ENCODE measurements at places on chromosomes 12 and 14.

DNA sequence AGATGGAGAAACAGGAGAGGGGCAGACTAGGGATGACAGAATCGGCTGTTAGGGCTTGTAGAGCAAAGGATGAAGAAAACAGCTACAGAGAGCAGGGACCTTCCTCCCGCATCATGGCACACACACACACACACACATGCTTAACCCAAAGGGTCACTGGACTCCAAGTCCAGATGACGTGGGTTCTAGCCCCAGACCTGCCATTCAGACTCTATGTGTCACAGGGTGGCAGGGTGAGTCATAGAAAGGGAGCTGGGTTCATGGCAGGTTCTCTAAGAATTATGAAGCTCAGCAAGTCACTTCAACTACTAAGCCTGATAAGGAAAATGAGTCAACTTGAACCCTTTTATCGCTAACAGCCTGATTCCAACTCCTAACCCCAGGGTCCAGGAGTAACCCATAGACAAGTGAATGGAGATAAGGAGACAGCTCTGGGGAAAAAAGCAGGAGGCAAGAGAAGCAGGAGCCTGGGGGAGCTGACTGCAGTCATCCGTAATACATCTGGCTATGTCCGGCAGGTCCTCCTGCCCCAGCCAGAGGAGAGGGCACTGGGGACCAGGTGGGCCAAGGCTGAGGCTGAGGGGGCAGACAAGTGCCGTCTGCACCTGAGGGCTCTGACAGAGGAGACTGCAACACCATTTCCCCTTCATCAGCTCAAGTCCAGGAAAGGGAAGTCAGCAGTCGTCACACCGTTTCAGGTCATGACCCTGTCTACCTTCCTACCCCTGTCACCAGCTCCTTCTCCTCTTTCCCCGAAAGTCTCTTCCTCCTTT lies 3.6 kb upstream of the TNFRSF1A start:
- peak; percentile 62 for DNase-seq

GRCh38 chr12:76781321-76781720 lies 17.4 kb downstream of the ZDHHC17 start:
- no peak for DNase-seq

DNA sequence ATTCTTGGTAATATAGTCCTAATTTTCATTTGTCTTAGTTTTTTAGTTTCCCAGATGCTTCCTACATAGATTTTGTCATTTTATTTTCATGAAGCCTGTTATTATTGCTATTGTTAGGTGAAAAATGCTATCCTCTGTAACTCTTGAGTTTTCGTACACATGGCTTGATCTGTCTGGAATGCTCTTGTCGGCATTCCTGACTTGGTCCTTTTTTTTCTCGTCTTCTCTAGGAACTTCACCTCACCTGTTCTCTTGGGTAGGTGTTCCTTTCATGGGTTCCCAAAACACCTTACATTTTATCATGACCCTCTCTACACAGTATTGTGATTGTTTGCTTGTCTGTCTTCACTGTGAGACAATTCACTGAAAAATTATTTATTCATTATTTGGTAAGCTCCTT lies 267.4 kb downstream of the TMTC2 start:
- no peak for DNase-seq

DNA sequence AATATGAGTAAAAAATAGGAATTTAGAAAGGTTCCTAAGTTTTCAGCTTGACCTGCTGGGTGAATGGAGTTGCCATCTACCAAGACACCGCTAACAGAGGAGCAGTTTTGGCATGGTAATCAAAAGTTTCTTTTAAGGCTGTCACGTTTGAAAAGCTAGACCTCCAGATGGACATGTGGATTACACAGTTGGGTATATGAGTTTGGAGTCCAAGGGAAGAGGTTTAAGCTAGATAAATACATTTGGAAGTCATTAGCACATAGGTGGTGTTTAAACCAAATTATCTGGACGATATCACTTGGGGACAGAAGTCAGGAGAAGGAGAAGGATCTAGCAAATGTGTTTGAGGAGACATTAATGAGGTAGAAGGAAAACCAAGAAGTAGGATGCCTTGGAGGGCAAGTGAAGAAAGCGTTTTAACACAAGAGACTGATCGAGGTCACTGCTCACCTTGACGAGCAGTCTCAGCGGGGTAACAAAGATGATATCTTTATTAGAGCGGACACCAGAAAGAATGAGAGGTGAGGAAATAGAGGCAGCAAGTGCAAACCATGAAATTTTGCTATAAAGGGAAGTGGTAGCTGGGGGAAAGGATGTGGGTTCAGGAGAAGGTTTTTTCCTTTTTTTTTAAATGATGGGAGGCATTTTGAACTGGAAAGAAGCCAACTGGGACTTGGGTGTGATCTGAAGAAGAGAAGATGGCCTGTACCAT lies 17.6 kb downstream of the PNP start:
- DNase-seq = no peak

DNA sequence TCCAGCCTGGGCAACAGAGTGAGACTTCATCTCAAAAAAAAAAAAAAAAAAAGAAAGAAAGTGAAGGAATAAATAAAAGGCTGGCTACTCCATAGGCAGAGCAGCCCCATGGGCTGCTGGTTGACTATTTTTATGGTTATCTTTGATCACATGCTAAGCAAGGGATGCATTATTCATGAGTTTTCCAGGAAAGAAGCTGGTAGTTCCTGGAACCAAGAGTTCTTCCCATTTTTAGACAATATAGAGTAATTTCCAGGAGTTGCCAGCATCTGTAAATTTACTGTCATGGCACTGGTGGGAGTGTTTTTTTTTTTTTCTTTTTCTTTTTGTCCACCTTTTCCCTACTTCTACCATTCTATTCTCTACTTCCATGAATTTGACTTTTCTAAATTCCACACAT lies 24.2 kb downstream of the FGD4 start:
- no peak for DNase-seq

GRCh38 chr14:81839056-81839455 lies 305.4 kb upstream of the SEL1L start:
- peak; percentile 3 for DNase-seq

DNA sequence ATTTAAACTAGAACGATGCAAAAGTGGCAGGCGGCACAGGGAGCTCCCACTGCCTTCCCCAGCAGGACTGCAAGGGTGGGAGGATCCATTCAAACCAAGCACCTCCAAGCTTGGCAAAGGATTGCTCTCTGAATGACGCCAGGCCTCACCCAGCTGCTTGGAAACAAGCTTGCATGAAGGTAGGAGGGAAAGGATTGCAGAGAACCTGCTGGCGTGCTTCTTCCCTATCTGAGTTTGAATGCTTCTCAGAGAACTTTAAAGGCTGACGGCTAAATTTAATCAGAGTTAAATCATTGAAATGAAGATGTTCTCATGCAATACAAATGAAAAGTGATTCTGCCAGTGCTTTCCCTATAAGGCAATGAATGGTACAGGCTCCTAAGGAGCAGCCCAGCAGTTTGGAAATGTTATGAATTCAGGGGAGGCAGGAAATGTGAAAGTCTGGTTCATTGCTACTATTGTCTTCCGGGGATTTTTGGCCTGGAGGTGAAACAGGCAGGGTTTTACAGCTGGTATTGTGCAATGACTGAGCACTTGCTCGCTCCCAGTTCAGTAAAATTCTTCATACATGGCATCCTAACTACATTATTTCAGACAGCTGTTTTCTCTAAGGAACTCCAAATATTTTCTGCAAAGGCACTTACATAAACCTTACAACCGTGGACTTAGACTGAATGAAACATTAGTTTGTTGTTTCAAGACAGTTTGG lies 31.9 kb upstream of the DUSP6 start:
- no peak for DNase-seq

GRCh38 chr12:6135071-6135470 lies 10.6 kb upstream of the VWF start:
- DNase-seq = no peak

- DNase-seq = no peak
Measured at GRCh38 chr12:6952121-6952862, 1.1 kb downstream of the PTPN6 start.

GRCh38 chr14:33249233-33249820 lies 310.6 kb downstream of the NPAS3 start:
- no peak for DNase-seq

DNA sequence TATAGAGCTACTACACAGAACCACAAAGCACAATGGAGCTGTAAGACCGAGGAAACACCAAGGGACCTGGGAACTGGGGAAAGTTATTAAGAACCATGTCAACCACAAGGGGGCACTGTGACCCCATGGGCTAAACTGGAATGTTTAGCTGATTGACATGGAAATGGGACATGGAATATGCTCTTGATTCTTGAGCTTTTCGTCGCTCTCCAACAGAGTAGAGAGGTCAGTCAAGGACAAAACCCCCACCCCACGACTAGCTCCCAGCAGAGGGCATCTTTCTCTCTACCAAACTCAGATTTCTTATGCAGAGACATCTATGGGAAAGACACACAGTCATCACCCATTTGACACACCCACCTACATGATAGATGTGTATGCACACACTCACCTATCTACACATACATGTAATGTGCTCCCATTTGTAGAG lies 10.1 kb downstream of the NDRG2 start:
- DNase-seq = peak; percentile 66

DNA sequence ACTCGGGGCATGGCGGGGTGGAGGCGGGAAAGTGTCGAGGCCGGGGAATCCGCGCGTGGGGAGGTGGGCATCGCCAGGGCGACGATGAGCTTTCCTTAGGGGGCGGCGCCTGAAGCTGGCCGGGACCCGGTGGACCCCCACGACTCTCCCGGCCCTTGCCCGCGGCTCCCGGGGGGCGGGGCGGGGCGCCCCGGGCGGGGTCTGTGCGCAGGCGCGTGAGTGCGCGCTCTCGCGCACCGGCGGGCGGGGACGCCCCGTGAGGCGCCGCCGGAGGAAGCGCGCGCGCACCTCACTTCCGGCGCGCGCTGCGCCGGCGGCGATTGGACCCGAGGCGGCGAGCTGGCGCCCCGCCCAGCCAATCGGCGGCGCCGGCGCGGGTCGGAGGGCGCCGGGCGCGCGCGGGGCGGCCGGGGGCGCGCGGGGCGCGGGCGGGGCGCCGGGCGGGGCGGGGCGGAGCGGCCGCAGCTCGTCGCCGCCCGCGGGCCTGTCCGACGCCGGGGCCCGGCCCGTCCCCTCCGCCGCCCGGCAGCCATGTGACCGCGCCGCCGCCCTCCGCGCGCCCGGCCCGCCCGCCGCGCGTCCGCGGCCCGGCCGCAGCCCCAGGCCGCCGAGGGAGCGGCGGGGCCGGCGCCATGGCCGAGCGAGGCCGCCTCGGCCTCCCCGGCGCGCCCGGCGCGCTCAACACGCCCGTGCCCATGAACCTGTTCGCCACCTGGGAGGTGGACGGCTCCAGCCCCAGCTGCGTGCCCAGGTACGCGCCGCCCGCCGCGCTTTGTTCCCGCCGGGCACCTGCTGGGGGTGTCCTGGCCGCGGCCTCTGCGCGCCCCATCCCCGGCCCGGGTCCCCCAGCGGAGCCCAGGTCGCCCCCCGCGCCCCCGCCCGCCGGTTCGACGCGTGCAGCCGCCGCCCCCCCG lies at the start of gene PACS2:
Gene PACS2 (plus strand): TSS at position 462 of the 914 bp plus-strand sequence. CDS start 171 bp downstream, at position 633.
- DNase-seq = peak; percentile 92

- DNase-seq = peak; percentile 73
Measured at GRCh38 chr14:55097881-55098560, 31.0 kb upstream of the LGALS3 start.

Data from RPMI8226 (cell line).